Naive B cell (primary cell): ENCODE measurements at places on chromosomes 4 and X. TPM values are rescaled to one million over a fixed set of nuclear protein-coding genes. Genes with fewer than 3 reads are reported as not detected.

- H3K27me3 ChIP-seq = no peaks in the 10 kb centered on the region
- H3K4me3 ChIP-seq = no peak overlapping the region
- DNase-seq = no peak
These were observed 164.7 kb upstream of the SLC7A11 start for GRCh38 chr4:138406876-138407275.

DNA sequence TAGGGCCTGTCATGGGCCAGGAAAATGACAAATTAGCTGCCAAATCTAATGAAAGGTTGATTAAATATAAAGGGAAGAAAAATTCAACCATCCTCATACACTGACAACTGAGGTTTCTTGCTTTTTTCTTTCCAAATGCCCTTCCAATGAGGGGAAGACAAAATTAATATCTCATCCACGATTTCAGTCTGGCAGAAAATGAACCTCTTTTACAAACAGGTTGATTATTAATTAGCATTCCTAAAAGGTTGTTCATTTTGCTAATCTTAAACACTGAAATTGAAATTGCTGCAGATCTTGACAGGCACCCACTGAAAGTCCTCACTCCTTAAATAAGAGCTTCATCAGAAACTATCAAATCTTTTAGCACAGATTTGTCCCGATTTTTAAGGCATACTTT, 45.5 kb downstream of the NPFFR2 start:
- H3K4me3 ChIP-seq = no peak overlapping the region
- no peaks in the 10 kb centered on the region for H3K36me3 ChIP-seq
- H3K27ac ChIP-seq = no peak overlapping the region
- no peak for DNase-seq

DNA sequence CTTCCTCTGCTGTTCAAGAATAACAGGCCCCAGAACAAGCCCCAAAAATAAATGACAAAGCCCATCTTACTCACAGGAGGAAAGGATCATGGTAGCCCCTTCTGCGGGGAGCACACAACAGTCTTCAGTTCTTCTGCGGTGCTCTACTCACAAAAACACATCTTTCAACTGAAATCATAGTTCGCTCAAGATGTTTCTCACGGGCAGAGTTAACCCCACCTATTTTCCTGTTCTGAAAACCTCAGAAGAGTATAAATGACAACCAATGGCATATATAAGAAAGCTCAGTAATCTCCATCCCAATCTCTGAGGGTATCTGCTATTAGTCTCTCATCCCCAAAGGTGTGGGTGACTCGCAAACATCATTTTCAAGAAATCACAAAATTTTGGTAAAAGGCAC, at the start of gene TXK:
Gene TXK (minus strand): TSS at position 170 of the 400 bp plus-strand sequence. CDS start 80 bp downstream, at position 90.
- H3K27ac ChIP-seq = peak within 1 kb of the TSS; percentile 10
- no peaks in the 10 kb centered on the region for H3K27me3 ChIP-seq
- H3K4me3 ChIP-seq = no peak within 1 kb of the TSS
- peaks cover 8% of the 10 kb centered on the region for H3K36me3 ChIP-seq
- peaks cover 25% of the 10 kb centered on the region for H3K4me1 ChIP-seq

DNA sequence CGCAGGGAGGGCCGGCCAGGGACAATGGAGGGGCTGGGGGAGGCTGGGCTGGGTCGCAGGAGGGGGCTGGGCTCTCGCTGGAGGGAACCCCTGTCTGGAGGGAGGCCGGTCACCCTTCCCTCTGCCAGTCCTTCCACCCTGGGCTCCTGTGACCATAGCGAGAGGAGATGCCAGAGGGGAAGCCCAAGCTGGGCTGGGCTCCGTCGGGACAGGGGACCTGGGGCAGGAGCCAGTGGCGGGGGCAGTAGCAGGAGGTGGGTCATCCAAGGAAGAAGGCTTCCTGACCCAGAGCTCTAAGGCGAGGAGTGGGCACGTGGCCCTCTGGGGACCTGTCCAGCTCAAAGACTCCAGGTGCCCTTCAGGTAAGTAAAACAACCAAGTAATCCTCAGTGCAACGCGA, 16.9 kb downstream of the CTAG1B start:
- H3K4me1 ChIP-seq = no peaks in the 10 kb centered on the region
- H3K27me3 ChIP-seq = no peaks in the 10 kb centered on the region
- H3K27ac ChIP-seq = no peak overlapping the region
- no peak for DNase-seq

DNA sequence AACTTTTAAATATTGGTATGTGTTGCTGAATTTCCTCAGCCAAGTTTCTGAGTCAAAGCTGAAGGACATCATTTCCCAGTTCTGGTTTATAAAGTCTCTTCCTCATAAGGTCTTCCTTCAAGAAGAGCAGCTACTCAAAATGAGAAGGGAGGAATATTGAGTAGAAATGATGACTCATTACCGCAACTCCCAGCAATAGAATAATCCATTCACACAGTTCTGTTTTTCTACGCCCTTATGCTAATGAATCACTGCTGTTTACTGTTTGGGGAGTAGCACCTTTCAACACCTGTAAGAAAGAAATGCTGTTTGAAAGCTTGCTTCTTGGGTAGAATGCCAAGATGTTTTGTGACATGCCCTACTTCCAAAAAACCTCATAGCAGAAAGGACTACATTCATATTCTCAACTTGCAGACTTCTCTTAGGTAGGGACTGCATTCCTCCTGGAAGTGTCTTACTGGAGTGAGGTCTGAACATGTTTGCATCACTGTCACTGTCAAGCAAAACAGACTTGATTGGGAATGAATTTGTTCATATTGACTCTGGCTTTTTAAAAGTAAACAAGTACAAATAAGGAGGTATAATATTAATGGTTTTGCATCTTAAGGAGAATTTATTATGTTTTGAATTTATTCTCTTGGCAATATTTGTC, 147.2 kb upstream of the BANK1 start:
- peaks cover 11% of the 10 kb centered on the region for H3K4me1 ChIP-seq
- H3K36me3 ChIP-seq = no peaks in the 10 kb centered on the region
- no peaks in the 10 kb centered on the region for H3K27me3 ChIP-seq
- no peak overlapping the region for H3K27ac ChIP-seq

GRCh38 chr4:55386073-55386472, 9.7 kb upstream of the TMEM165 start:
- no peaks in the 10 kb centered on the region for H3K27me3 ChIP-seq
- H3K36me3 ChIP-seq = no peaks in the 10 kb centered on the region
- no peak overlapping the region for H3K4me3 ChIP-seq
- no peak for DNase-seq
- no peak overlapping the region for H3K27ac ChIP-seq

- no peak for DNase-seq
- no peak overlapping the region for H3K4me3 ChIP-seq
- peaks cover 6% of the 10 kb centered on the region for H3K27me3 ChIP-seq
These were observed 83.5 kb downstream of the NPNT start for GRCh38 chr4:105978684-105979296.

- no peak for DNase-seq
- H3K27ac ChIP-seq = no peak overlapping the region
- H3K4me1 ChIP-seq = no peaks in the 10 kb centered on the region
- no peaks in the 10 kb centered on the region for H3K36me3 ChIP-seq
- no peak overlapping the region for H3K4me3 ChIP-seq
These were observed 28.4 kb upstream of the TNIP3 start for GRCh38 chr4:121192480-121192879.

GRCh38 chr4:150354214-150354796, 227.6 kb upstream of the MAB21L2 start:
- no peaks in the 10 kb centered on the region for H3K4me1 ChIP-seq
- no peak for DNase-seq
- H3K27ac ChIP-seq = no peak overlapping the region
- H3K27me3 ChIP-seq = no peaks in the 10 kb centered on the region

DNA sequence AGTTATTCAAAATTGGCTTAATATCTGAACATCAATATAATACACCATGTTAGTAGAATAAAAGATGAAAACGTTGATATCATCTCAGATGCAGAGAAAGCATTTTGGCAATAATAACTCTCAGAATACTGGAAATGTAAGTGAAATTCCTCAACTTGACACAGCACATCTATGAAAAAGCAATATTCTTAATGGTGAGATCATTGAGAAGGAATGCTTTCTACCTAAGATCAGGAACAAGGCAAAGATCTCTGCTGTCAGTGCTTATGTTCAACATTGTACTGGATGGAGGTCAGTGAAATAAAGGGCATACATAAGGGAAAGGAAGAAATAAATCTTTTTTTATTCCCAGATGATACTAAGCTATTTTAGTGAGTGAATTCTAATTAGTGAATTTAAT, 40.6 kb downstream of the MRPL1 start:
- H3K36me3 ChIP-seq = peaks cover 8% of the 10 kb centered on the region
- H3K4me3 ChIP-seq = no peak overlapping the region
- no peaks in the 10 kb centered on the region for H3K27me3 ChIP-seq
- H3K27ac ChIP-seq = no peak overlapping the region

- no peaks in the 10 kb centered on the region for H3K27me3 ChIP-seq
- H3K27ac ChIP-seq = no peak overlapping the region
- H3K36me3 ChIP-seq = peaks cover 1% of the 10 kb centered on the region
- no peak overlapping the region for H3K4me3 ChIP-seq
- no peak for DNase-seq
These were observed 50.5 kb downstream of the RASL11B start for GRCh38 chr4:52912608-52913007.

DNA sequence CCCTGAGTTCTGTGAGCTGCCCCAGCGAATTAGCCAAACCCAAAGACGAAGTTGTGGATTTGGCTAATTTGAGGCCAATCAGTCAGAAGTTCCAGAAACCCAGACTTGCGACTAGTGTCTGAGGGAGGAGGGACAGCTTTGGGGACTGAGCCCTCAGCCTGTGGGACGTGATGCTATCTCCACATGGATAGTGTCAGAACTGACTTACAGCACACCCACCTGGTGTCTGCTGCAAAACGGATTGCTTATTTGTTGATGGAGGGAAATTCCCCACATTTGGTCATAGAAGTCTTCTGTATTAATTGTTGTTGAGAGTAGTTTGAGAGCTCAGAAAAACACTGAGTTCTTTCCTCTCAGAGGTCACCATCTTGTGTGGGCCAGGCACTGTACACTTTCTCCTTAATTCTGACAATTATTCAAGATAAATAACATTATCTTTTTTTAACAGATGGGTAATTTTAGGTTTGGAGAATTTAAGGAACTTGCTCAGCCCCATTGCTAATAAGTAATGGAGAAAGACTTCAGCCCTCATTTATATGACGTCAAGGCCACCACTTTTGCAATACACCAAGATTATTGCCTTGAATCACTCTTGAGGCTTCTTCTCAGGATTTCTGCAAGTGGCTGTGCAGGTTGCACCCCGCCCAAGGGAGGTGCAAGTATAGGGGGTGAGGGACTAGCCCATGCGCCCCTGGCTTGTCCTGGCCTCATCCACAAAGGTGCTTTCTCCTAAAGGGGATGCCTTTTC, 16.7 kb downstream of the CLRN2 start:
- H3K4me1 ChIP-seq = no peaks in the 10 kb centered on the region
- H3K4me3 ChIP-seq = no peak overlapping the region
- H3K27me3 ChIP-seq = peaks cover 42% of the 10 kb centered on the region
- H3K36me3 ChIP-seq = peaks cover 7% of the 10 kb centered on the region
- no peak for DNase-seq
- no peak overlapping the region for H3K27ac ChIP-seq

DNA sequence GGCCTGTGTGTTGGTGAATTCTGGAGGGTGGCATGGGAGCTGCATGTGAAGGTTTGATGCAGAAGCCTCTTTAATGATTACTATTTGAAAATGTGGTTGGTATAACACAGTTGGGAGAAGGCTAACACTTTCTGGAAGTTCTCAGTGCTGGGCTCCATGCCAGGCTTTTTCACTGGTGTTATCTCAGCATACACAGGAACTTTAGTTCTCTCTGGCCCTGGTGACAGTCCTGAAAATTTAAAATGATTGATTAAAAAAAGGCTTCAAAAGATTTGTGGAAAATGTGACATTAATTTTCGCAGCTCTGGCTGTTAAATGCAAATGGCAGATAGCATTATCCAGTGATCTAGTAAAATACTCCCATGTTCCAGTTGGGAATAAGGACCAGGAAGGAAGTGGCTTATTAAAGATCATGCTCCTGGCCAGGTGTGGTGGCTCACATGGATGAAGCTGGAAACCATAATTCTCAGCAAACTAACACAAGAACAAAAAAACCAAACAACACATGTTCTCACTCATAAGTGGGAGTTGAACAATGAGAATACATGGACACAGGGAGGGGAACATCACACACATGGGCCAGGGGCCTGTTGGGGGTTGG, 36.6 kb downstream of the DIPK2B start:
- no peaks in the 10 kb centered on the region for H3K4me1 ChIP-seq
- no peak overlapping the region for H3K27ac ChIP-seq
- H3K4me3 ChIP-seq = no peak overlapping the region

GRCh38 chr4:9971711-9972110, 49.6 kb downstream of the SLC2A9 start:
- H3K36me3 ChIP-seq = peaks cover 8% of the 10 kb centered on the region
- no peaks in the 10 kb centered on the region for H3K4me1 ChIP-seq
- DNase-seq = no peak
- H3K27me3 ChIP-seq = peaks cover 8% of the 10 kb centered on the region
- H3K27ac ChIP-seq = no peak overlapping the region

GRCh38 chrX:130060122-130061069, 49.9 kb downstream of the ELF4 start:
- peak; percentile 78 for DNase-seq
- H3K27me3 ChIP-seq = no peaks in the 10 kb centered on the region
- peak overlapping the region; percentile 85 for H3K4me3 ChIP-seq
- H3K4me1 ChIP-seq = peaks cover 6% of the 10 kb centered on the region
- H3K27ac ChIP-seq = no peak overlapping the region

GRCh38 chr4:182875453-182876405, 41.5 kb downstream of the DCTD start:
- H3K4me1 ChIP-seq = peaks cover 22% of the 10 kb centered on the region
- H3K27ac ChIP-seq = no peak overlapping the region
- DNase-seq = no peak
- H3K4me3 ChIP-seq = no peak overlapping the region
- peaks cover 35% of the 10 kb centered on the region for H3K36me3 ChIP-seq
- peaks cover 96% of the 10 kb centered on the region for H3K27me3 ChIP-seq

DNA sequence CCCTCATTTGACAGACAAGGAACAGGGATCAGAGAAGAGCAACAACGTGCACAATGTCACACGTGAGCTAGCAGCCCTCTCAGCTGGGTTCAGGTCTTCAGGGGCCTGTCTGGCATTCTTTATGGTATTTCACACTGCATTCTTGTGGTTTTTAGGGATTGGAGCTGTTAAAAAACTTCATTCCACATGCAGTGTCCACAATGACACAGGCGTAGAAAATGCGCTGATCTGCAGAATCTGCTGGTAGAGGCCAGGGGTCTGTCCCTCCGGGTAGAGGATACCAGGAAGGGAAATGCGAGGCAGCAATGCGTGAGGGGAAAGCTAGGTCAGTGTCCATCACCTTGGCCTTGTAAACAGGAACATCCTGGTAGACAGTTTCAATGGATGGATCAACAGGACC, 36.6 kb downstream of the MAP7D3 start:
- peaks cover 28% of the 10 kb centered on the region for H3K4me1 ChIP-seq
- no peaks in the 10 kb centered on the region for H3K27me3 ChIP-seq
- no peak for DNase-seq
- peaks cover 6% of the 10 kb centered on the region for H3K36me3 ChIP-seq

SAP30 gene
- 5.2 TPM for polyA plus RNA-seq

RAB9A gene
- polyA plus RNA-seq = 15.7 TPM

GYG2 gene
- polyA plus RNA-seq = not detected

TCEAL4 gene
- polyA plus RNA-seq = 14.7 TPM

TMEM156 gene
- polyA plus RNA-seq = 78.4 TPM

SSX2 gene
- polyA plus RNA-seq = not detected

AMOT gene
- polyA plus RNA-seq = 2.8 TPM

CD99L2 gene
- 10.8 TPM for polyA plus RNA-seq

RPA4 gene
- polyA plus RNA-seq = 1.2 TPM

AFM gene
- polyA plus RNA-seq = not detected

ING2 gene
- polyA plus RNA-seq = 10.5 TPM
